Neural progenitor cell (in vitro differentiated cells): ENCODE measurements at places on chromosomes 11 and 22.

GRCh38 chr11:635945-636510 lies 1.0 kb upstream of the DRD4 start:
- peak overlapping the region; percentile 68 for H3K4me3 ChIP-seq
- no peak for DNase-seq
- H3K4me1 ChIP-seq: peaks cover 32% of the 10 kb centered on the region
- peaks cover 48% of the 10 kb centered on the region for H3K27me3 ChIP-seq

DNA sequence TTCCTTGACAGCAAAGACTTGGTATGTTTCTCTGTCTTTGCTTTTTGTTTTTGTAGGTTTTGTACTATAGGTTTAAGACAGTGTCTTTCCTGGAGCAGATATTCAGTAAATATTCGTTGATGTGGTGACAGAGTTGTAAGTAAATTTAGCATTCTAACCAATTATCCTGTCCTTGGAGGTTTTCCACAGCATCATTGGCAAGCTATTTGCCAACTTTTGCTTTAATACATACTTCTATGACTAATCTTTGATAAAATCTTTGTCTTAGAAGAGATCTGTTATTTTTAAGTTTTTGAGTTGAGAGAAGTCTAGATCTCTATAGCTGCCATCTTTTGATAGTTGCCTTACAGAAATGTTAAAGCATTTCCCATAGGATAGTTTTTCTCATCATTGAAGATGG lies 3.8 kb downstream of the USP47 start:
- no peaks in the 10 kb centered on the region for H3K36me3 ChIP-seq
- H3K27me3 ChIP-seq: no peaks in the 10 kb centered on the region
- no peak overlapping the region for H3K4me3 ChIP-seq
- no peak for DNase-seq
- H3K4me1 ChIP-seq: peaks cover 35% of the 10 kb centered on the region

DNA sequence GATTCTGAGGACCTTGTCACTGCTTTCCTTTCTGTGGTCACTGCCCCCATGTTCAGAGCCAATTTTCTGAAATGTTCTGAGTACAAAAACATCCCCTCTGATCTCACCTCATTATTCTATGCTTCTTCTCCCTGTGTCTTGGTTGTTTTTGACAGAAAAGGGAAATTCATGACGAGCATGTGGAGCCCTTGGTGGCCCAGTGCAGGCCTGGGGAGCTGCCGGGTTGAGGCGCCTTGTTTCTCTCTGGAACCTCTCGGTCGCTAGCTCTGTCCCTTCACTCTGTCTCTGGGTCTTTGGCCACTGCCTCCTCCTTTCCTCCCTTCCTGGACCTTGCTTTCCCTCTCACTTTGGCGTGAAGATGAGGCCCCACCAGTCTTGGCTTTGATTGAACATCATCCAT lies 63.0 kb upstream of the THY1 start:
- no peak for DNase-seq
- no peak overlapping the region for H3K27ac ChIP-seq
- peaks cover 26% of the 10 kb centered on the region for H3K27me3 ChIP-seq

DNA sequence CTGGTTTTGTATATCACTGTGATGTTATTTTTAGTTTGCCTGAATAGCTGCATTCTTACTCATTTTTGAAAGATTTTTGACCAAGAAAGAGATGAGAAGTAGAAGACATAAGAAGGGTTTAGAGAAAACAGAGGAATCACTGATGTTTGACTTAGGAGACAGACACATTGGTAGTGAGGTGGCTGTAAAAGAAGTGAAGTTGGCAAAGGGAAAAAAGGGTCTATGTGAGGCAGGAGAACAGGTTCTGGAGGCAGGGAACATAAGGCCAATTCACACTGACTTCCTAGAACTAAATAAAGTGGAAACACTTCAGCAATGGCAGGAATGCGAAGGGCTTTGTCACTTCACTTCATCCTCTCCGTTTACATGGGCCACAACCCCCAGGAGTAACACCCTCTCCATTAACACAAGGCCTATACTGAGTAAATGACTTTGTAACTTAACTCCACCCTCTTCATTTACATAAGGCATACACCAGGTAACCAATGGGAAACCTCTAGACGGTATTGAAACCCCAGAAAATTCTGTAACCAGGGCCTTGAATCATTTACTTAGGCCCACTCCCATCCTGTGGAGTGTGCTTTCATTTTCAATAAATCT lies 36.5 kb downstream of the CTSC start:
- H3K27ac ChIP-seq: peak overlapping the region; percentile 71
- peaks cover 16% of the 10 kb centered on the region for H3K4me1 ChIP-seq
- peak; percentile 62 for DNase-seq
- no peak overlapping the region for H3K4me3 ChIP-seq
- no peaks in the 10 kb centered on the region for H3K27me3 ChIP-seq

GRCh38 chr11:117862019-117862725 lies 14.3 kb downstream of the FXYD6 start:
- DNase-seq: no peak
- no peaks in the 10 kb centered on the region for H3K27me3 ChIP-seq
- H3K4me1 ChIP-seq: peaks cover 18% of the 10 kb centered on the region
- H3K27ac ChIP-seq: peak overlapping the region; percentile 21
